Right lung (tissue), 10 donors: ENCODE measurements at places on chromosomes 6 and 20. TPM values are rescaled to one million over a fixed set of nuclear protein-coding genes. Genes with fewer than 3 reads are reported as not detected.

Gene EYS
- polyA plus RNA-seq = 0.28 TPM

Gene NEDD9
- polyA plus RNA-seq = 52.3 TPM

Gene RSPO3
- polyA plus RNA-seq = 6.6 TPM

Gene TTK
- polyA plus RNA-seq = 10.5 TPM

- no peak for DNase-seq
Measured at GRCh38 chr6:168691774-168692173, 250.8 kb downstream of the SMOC2 start.

- no peak for DNase-seq
Measured at GRCh38 chr6:110597761-110598160, 121.3 kb upstream of the SLC22A16 start.
